ENCODE measurements at places on chromosomes 5 and 9. TPM values are rescaled to one million over a fixed set of nuclear protein-coding genes. Genes with fewer than 3 reads are reported as not detected.
A peak's percentile ranks its signal among the peaks of the same experiment; 100 is the strongest.

Gene SPINK7
- total RNA-seq: not detected

Gene PTPN3
- 2.1 TPM for total RNA-seq

Gene GLRA1
- not detected for total RNA-seq

Gene ZNF608
- 11.9 TPM for total RNA-seq

Gene ARHGEF39
- total RNA-seq: 0.46 TPM

Gene IFNA16
- not detected for total RNA-seq

Gene RXRA
- total RNA-seq: 44.7 TPM

Gene EGFLAM
- total RNA-seq: 6.4 TPM

Gene GRHPR
- total RNA-seq: 59.0 TPM

Gene CMBL
- 11.8 TPM for total RNA-seq

Gene SLC1A3
- total RNA-seq: 44.4 TPM

GRCh38 chr5:142115937-142116614 is 7.5 kb downstream of the NDFIP1 start:
- no peak for DNase-seq

DNA sequence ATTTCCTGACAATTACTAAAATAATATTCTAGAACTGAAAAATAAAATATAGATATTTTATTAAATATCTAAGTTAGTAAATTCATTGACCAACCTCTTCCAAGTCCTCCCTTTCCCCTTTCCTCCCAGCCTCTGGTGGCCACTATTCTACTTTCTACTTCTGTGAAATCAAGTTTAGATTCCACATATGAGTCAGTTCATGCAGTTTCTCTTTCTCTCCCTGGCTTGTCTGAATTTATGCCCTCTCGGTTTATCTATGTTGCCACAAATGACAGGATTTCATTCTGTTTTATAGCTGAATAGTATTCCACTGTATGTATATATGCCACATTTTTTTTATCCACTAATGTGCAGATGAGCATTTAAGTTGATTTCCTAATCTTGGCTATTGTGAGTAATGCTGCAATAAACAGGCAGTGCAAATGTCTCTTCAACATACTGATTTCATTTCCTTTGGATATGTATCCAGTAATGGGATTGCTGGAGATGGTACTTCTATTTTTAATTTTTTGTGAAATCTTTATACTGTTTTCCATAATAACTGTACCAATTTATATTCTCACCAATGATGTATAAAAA is 52.3 kb downstream of the WDR36 start:
- no peak for DNase-seq

- DNase-seq: no peak
These were observed 128.2 kb upstream of the SLC44A1 start for GRCh38 chr9:105116052-105116868.

GRCh38 chr5:112979723-112980122 is 3.1 kb downstream of the DCP2 start:
- DNase-seq: no peak

DNA sequence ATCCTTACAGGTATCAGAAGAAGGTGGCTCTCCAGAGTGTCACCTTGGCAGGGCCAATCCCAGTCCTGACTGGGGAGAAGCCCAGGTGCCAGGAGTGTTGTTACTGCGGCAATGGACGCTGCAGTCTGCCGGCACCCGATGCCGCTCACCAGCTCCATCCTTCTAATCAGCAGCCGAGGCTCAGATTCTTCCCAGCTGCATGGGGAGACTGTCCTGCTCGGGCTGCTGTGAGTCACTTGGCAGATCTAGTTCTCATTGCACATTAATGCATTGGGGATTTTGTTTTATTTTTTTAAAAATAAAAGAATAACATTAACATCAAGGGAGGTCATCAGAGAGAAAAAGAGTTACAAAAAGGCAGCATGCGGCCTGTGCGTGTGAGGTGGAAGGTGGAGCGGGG is 115.8 kb downstream of the MTX3 start:
- DNase-seq: no peak

DNA sequence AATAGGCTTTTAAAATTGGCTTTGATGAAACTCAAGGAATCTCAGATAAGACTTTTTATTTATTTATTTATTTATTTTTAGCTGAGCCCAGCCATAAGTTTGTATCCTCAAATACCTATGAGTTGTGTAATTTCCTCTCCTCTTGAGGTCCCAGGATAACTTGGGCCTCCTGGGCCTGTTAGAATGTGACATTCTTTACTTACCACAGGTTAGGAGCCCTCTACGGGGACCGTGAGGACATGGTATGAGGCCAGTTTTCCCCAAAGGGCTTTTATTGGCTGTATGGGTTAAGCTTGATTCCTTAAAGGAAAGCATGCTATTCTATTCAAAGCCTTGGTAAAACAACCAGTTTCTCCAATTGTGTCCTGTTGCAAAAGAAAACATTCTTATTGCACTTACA is 16.9 kb downstream of the SHISAL2B start:
- no peak for DNase-seq

GRCh38 chr5:15285901-15286583 is 213.9 kb upstream of the FBXL7 start:
- no peak for DNase-seq

DNA sequence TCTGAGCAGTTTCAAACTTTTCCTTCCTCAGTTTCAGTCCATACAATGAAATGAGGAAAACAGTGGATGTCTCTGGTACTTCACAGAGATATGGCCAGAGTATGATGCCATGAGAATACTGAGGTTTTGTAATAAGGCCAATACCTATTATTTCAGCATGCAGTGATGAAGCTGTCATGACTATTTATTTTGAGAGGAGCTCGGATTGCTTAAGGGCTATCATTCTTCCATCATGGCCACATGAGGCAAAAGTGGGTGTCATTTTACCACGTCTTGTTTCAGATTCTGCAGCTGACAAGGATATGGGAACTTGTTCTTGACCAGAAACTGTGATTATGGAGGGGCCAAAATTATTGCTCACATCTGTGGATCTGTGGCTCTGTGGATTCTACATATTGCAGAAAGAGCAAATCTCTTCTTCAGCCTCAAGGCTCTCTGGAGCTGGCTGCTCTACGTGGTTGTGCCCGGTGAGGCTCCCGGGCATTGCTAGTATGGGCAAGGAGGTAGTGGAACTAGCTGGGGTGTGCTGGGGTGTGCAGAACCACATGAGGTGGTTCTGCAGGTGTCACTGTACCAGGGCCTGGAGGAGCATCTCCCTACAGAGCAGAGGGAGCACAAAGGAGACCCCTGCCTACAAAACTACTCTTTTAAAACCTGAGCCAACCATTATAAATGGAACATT is 180.3 kb downstream of the SEMA6A start:
- DNase-seq: no peak

GRCh38 chr9:12719431-12719830 is 26.2 kb downstream of the TYRP1 start:
- DNase-seq: no peak

- DNase-seq: no peak
These were observed 194.8 kb downstream of the AUH start for GRCh38 chr9:91166796-91167366.

GRCh38 chr5:54326662-54327270 is 16.4 kb upstream of the ARL15 start:
- DNase-seq: no peak

GRCh38 chr9:97919217-97919813 is 3.0 kb downstream of the TRMO start:
- DNase-seq: no peak

GRCh38 chr5:83844449-83845068 is 123.9 kb upstream of the HAPLN1 start:
- DNase-seq: no peak

DNA sequence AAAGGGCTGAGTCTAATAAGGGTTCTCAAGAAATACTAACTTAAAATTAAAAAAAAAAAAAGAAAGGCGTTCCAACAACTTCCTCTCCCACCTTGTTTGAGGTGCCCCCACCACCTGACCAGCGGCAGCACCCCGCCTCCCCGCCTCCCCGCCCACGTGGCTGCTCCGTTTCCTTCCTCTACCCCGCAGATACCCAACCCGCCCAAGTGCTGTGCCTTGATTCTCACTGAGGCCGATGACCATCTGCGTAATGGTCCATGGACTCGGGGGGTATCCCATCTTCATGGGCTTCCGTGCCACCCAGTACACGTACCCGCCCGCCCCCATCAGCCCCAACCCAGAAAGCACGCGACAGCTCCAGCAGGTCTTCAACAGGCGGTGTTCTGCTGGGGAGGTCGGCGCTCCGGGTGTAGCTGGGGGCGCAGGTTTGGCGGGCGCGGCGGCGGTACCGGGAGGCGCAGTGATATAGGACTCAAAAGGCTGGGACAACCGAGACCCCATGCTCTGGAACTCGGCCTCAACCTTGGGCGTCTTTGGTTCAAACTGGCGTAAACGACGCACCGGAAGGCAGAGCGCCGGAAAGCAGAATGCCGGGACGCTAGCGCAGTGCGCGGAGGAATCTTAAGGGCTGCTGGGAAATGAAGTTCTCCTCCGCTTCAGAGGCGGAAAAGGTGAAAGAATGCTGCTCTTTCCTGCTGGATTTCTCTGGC is at the start of gene DMAC1:
TSS of gene DMAC1 (minus strand) at position 545 of the 710 bp plus-strand sequence. CDS start at position 501, 44 bp downstream.
- peak; percentile 92 for DNase-seq

DNA sequence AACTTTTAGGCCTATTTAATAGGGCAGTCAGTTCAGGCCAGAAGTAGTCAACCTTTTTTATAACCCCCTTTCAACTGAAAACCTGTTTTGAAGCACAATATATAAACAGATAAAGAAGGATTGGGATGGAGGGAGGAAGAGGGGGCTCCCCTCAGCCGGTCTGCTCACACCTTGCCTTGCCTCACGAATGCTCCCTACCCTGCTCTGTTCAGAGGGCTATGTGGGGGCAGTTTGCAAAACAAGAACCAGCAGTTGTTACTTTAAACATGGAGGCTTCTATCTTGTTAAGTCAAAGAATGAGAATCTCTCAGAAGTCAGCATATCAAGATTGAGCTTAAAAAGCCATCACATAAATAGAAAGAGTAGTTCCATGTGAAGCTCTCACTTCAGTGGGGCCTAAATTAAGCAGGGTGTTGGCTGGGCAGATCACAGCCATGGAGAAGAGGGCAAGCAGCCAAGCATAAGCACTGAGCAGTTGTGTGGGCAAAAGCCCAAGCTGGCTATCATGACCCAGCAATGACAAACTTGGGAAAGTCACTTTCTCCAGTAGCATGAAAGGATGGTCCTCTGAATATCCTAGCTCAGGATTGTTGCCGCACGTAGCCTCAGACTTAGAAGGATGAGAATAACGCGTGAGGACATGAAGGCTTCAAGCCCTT is 70.6 kb downstream of the ALDH1A1 start:
- DNase-seq: peak; percentile 84

- no peak for DNase-seq
These were observed 67.5 kb upstream of the MAMDC2 start for GRCh38 chr9:69976152-69976551.

GRCh38 chr9:79731171-79731890 is 159.6 kb downstream of the TLE4 start:
- no peak for DNase-seq

DNA sequence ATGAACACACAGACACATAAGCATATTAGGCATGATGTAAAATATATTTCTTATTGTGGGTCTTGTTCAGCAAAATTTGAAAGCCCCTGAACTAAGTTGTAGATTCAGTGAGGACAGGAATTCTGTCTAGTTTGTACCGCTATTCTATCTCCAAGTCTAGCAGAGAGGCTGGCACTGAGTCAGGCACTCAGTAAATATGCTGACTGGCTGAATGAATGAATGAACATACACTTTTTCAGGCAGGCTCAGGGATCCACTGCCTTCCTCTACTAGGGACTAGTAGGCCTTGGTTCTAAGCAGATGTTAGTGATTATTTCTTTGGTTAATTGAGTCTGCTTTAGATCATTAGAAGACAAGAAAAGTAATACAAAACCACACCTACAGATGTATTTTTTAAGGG is 157.5 kb downstream of the ZSWIM6 start:
- DNase-seq: no peak

- DNase-seq: no peak
These were observed 160.6 kb downstream of the MARCHF11 start for GRCh38 chr5:16018970-16019369.

GRCh38 chr9:27094640-27095298 is 14.3 kb upstream of the TEK start:
- no peak for DNase-seq

DNA sequence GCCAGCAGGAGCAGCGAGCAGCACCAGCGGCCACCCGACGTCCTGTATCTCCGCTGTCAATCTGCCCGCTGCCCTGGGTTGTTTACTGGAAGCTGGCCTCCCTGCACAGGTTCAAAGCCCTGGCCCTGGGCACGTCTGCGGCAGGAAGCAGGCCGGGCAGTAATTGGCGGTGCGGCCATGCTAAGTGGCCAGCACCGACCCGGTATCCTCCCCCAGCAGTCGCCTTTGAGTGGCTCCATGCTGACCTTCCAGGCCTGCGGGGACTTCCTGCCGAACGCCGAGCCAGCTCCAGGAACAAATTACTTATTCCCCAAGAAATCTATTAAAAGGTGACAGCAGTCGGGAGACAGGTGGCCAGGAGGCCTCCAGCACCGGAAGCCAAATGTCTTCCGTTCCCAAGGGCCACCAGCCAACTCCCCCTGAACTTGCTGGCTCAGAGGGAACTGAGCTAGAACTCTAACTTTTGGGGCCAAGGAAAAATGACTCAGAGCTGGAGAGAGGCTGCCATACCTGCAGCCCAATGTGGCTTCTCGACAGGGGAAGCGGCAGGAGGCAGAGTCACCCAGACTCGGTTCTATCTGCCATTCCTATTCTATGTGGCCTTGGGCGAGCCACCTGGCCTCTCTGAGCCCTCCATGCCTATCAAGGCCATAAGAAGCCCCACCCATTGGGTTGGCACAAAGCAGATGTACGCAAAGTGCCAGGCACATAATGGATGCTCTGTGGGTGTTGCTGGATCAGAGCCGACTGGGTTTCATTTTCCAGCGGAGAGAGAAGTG is 13.7 kb upstream of the PSMB7 start:
- DNase-seq: peak; percentile 76

GRCh38 chr5:136021016-136021405 is 7.8 kb upstream of the TGFBI start:
- DNase-seq: no peak

DNA sequence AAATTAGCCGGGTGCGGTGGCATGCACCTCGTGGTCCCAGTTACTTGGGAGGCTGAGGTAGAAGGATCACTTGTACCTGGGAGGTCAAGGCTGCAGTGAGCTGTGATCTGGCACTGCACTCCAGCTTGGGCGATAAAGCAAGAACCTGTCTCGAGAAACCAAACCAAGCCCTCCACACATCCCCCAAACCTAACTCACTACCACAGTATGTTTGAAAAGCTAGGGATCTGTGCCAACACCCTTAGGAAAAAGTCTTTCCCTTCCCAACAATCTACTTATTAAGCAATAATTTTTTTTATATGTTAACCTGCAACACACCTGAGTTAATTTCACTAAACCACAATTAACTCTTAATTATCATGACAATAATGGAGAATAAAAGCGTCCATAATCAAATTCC is 2.2 kb downstream of the UBTD2 start:
- DNase-seq: no peak
